ENCODE measurements at places on chromosomes 5 and 9.

DNA sequence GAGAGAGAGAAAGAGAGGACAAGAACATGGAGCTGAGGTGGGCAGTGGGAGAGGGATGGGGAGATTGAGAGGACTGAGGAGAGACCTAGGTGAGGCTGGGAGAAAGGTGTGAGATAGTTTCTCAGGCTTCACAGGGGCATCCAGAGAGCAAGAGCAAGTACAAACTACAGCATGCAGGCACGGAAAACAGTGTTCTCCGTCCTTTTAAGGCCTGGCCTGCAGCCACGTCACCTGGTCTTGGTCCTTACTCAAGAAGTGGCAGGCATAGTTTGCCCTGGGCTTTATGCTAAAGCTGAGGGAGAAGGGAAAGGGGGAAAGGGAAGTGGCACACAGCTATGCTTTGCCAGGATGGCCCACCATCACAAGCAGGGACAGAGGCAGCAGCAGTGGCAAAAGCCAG is 65.7 kb downstream of the SIL1 start:
- no peak for DNase-seq

DNA sequence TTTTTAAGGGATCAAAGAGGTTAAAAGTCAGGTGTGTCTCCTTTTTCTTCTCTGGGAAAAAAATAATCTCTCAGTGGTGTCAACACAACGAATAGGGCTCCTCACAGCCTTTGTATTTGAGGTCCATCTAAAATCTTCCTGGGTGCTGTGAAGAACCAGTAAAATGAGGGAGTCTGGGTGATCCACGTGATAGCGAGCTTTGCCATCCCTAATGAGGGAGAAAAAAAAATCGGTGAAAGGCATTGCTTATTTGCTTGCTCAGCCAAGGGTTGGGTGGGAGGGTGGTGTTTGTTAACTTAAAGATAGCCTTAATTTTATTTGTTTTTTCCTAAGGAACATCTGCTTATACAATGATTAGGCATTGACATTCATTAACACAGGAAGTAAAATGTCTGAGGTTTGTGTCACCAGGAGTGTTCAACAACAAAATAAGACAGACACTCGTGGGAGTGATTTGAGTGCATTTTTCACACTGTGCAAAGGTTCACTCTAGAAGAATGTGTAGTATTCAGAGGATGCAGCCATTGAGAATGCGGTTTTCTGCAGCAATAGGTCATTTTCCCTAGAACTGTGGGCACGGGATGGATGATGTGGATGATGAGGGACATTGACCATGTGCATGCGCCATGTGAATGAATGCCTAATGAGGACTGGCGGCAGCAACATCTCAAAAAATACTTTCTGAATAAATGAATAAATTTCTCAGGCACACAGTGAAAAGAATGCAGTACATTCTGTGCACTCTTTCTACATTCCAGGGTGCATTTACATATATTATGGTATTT is 369.5 kb downstream of the NTRK2 start:
- no peak for DNase-seq

GRCh38 chr9:101977614-101978210 is 239.3 kb upstream of the GRIN3A start:
- no peak for DNase-seq

- DNase-seq: no peak
Measured at GRCh38 chr5:71564895-71565294, 22.2 kb upstream of the MCCC2 start.

DNA sequence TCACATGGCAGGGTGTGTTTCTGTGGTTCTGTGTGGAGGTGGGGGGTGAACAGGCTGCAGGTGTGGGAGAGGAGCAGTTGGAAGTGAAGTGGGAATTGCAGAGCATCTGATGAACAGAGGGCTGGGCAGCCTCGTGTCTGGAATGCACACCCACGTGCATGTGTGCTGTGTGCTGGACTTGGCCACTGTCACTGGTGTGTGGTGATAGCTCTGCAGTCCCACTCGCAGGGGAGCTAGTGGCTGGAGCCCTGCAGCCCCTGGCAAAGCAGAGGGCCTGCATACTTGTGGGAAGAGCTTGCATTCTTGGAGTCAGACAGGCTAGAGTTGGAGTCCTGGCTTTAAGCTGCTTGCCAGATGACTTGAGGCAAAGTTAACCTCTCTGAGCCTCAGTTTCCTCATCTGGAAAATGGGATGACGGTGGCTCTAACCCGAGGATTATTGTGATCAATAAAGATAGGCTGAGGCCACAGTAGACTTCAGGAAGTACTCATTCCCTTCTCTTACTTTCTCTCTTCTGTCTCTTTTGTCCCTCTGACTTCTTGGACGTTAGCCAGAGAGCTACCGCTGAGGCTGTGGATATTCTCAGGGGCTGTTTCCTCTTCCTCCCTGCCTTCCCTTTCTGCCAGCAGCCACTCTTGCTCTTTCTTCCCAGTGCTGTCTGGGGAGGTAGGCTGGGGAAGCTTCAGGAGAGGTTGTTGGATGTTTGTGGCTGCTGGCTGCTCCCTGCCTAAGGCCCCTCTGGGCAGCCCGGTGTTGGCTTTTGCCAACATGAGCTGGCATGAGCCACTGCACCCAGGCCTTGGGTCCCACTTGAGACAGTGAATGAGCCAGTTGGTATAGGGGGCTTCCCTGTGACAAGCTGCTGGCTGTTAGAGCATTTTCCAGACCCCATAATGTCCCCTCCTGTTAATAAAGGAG is 18.3 kb downstream of the PSAT1 start:
- DNase-seq: no peak

DNA sequence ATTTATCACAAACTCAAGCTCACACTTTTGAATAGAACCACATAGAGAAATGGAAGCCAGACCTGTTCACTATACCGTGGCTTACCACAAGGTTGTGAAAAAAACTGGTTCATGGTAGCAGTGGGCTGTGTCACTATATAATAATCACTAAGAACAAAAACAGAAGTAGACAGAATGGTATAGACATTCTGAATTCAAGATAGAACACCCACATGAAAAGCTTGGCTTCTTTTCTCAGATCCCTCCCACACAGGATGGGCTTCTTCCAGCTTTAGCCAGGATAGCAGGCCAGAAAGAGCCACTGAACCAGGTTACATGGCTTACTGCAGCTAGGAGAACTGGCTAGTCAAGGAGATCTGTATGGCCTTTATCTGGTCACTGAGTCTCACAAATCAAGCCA is 6.1 kb upstream of the NRG2 start:
- no peak for DNase-seq

- no peak for DNase-seq
Measured at GRCh38 chr5:69084903-69085302, 8.9 kb upstream of the SLC30A5 start.

DNA sequence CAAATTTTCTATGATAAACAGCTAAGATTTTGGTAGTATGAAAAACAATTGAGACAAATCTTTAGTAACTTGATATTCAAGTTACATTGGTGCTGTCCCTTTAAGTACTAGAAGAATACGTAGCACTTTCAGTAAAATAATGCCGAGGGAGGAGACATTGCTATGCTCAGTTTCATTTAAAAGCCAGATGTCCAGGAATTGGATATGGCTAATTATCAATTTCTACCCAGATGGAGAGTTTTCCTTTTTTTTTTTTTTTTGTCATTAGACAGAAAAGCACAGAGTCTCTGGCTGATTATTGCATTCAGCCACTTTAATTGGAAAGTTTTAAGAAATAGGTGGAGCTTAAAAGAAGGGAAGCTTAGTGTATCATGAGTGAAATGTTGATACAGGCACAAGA is 40.4 kb upstream of the APC start:
- no peak for DNase-seq

- no peak for DNase-seq
Measured at GRCh38 chr5:57600321-57600720, 117.7 kb upstream of the ACTBL2 start.

GRCh38 chr9:31471010-31471409 is 913.4 kb upstream of the ACO1 start:
- DNase-seq: no peak

GRCh38 chr9:14752871-14753270 is 30.3 kb upstream of the CER1 start:
- no peak for DNase-seq

DNA sequence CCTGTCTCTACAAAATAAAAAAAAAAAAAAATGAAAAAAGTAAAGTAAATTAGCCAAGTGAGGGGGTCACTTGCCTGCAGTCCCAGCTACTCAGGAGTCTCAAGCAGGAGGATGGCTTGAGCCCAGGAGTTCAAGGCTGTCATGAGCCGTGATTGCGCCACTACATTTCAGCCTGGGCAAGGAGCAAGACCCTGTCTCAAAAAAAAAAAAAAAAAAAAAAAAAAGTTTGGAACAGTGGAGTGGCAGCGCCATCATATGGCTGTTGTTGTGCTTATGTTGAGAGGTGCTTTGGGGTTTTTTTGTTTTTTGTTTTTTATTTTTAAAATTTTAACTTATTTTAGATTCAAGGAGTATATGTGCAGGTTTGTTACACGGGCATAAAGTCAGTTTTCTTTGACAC is 3.6 kb downstream of the BRIX1 start:
- no peak for DNase-seq

- no peak for DNase-seq
Measured at GRCh38 chr9:129628709-129629108, 2.7 kb downstream of the NTMT1 start.

DNA sequence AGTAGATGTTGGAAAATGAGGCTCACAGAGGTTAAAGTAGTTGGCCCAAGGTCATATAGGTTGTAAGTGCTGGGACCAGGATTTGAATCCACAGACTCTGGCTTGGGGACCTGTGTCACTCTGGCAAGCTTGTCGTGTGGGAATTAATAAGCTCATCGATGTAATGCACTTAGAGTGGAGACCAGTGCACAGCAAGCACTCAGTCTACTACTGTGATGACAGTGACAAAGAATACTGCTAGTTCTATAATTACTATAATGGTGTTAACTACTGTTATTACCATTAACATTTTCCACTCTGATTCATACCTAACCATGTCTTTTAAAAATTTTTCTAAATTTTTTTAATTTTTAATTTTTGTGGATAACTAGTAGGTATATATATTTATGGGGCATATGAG is 12.8 kb downstream of the PAM start:
- no peak for DNase-seq

- no peak for DNase-seq
Measured at GRCh38 chr5:89308606-89309040, 425.6 kb upstream of the MEF2C start.

DNA sequence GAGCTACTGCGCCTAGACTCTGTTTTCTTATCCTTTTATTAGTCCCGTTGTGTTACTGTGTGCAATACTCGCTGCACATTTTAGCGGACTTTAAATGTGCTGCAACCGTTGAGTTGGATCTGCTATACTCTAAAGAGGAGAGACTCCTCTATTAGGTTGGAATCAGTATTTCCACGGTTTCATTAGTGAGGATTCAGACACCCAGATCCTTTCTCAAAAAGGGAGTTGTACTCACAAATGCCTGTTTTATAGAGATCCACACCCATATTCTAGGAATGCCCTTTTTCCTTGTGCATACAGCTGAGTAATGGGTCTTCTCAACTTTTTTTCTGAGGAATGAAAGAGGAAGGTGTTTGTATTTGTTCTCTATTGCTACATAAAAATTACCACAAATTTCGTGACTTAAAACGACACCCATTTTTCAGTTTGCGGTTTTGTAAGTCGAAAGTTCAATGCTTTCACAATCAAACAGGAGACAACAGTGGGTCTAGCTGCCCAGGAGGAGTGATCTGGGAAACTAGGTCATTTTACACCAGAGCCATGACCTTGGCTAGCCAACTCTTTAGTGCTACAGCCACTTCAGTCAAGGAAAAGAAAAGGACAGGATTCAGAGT is 52.8 kb upstream of the SLC44A1 start:
- no peak for DNase-seq

DNA sequence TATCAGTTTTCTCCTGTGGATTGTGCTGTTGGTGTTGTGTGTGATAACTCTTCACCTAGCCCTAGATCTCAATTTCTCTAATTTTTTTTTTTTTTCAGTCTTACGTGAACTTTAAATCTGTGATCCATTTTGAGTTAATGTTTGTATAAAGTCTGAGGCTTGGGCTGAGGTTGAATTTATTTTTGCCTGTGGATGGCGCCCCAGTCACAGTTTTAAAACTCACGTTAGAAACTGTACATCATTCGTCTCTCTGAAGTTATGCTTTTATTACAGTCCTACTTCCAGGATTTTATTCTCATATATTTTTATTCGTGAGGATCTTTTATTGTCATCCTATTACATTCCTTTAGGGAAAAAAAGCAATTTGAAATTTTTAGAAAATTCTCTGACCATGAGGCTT is 103.1 kb downstream of the EHMT1 start:
- no peak for DNase-seq
